ENCODE measurements at places on chromosomes 3 and 15.

DNA sequence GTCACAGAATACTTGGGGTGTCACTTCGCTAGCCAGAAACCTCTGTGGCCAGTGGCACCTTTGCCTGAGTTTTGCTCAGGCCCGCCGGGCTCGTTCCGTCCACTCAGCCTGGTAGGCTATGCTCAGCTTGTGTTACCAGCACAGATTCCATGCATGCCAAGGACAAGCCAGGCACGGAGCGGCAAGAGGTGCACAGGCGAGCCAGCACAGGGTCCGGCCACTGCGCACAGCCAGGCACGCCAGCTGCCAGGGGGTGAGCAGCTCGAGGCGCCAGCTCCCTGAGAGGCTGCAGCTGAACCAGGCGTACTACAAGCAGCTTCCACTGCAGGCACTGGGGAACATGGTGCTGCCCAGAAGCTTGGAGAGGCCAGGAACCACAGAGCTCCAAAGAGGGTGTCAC, 14.7 kb downstream of the PCYT1A start:
- DNase-seq = no peak

DNA sequence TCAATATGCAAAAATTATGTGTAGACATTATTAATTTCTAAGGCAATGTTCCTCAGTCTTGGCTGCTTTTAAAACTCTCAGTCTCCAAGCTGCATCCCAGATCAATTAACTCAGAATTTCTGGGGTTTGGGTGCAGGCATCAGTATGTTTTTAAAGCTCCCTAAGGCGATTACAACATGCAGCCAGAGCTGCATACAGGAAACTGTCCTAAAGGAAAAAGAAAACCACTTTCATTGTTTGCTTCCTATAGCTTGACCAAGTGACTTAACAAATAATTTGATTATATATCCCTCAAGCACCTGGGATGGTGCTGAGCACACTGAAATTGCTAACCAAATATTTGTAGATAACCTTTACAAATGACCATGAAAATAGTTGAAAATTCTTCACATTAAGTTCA, 194.7 kb downstream of the DTWD1 start:
- no peak for DNase-seq

- DNase-seq = peak; percentile 96
Observed at GRCh38 chr15:68256675-68257450, 20.7 kb upstream of the FEM1B start.

DNA sequence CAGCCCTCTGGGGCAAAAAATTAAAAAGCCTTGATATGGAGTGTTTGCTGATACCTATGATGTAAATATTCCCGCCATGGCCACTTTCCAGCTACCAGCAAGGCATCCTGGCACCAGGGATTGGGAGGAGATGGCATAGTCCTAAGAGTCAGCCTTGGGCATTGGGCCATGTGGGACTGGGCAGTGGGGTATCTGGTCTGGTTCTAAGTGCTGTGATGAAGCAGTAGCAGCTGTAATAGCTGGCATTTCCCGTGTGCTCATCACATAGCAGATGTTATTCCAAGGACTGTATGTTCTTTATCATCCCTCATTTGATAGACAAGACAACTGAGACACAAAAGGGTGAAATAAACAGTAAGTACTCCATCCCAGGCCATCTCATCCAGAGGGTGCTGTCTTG, 6.9 kb upstream of the SACM1L start:
- DNase-seq = no peak

DNA sequence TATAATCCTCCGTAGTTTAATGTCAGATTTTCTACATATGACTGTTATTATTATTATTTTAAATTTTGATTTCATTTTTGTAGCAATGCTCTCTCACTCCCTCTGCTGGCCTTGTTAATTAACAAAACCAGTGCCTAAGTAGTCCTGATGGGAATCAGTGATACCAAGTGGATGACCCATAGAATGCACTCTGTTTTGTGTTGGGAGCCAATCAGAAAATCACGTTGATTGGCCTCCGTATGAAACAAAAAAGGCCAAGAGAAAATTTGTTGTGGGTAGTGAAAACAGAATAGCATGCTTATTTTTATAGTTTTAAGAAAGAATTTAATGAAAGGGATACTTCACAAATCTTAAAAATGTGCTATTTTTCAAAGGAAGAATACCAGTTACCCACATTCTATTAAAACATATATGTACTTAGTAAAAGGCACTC, 34.4 kb upstream of the MEIS2 start:
- no peak for DNase-seq

- no peak for DNase-seq
Observed at GRCh38 chr3:37214076-37214475, 39.7 kb upstream of the LRRFIP2 start.

- DNase-seq = no peak
Observed at GRCh38 chr3:155252535-155252934, 40.9 kb downstream of the STRIT1 start.

DNA sequence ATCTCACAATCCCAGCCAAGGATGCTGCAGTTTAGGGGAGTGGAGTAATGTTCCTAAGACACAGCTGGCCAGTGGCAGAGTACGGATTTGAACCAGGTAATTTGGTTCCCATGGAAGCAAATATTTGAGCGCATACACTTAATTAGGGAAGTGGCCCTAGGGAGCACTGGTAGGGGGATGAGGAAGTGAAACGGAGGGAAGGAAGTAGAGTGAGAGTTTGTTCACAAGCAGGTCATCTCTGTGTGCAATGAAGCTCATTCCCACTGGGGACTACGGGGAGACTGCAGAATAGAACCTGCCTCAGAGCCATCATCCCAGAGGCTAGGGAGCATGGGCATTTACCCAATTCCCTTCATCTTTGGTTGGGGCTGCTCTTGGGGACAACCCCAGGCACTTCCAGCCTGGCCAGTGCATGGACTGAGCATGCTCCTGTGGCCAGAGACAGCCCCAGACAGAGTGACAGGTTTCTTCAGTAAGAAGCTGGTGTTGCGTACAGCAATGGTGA, 317.2 kb upstream of the PROK2 start:
- DNase-seq = no peak

DNA sequence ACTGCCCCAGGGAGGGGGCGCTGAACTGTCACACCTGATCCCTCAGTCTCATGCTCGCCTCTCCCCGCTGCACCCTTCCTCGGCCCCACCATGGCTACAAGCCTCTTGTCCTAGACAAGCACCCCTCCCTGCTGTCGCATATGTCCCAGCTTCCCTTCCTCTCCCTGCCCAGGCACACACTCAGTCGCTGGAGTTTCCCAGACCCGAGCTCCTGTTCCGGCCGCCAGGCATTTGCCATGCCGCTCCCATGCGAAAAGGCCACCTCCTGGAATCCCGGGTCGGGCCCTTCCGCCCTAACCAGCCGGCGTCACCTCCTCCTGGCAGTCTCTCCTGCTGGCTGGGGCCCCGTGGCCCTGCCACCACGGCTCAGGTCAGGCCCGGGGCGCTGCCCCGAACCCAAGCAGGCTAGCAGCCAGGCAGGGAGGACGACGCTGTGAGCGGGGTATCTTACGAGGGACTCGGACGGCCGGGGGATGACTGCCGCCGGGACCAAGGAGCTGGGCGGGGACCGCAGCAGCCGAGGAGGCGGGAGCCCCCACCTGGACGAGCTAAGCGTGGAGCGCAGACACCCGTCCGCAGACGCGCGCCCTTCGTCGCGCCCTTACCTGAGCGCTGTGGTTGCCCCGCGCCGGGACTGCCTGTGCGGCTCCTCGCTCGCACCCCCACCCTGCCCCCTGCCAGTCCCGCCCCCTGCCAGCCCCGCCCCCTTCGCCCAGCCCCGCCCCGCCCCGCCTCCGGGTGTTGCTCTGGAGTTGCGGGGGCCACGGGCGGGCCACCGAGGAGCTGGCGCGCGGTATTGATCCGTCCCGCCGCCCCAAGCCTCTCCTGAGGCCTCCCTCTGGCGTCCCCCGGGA, at the start of gene ALS2CL:
Gene ALS2CL (minus strand): TSS at position 642 of the 854 bp plus-strand sequence. CDS start 4,239 bp downstream, outside the sequence.
- DNase-seq = peak; percentile 84

DNA sequence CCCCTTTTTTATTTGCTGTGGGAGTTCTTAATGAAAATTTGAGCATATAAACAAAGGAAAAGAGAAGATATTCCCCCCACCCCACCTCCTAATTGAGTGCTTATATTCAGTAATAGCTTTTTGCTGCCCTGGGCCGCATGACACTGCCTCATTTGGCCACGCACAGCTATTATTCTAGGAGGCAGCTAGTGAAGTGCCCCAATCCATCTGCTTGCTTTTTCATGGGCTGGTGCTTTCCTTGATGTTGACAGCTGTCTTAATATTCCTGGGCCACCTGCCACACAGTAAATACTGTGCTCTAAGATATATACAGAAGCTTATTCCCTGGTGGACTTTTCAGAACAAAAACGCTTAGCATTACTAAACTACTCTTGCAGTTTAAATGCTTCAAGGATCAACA, 3.8 kb upstream of the CRYBG3 start:
- DNase-seq = no peak

- no peak for DNase-seq
Observed at GRCh38 chr3:171343693-171344092, 116.5 kb downstream of the TNIK start.

GRCh38 chr3:72279631-72280041, 494.7 kb upstream of the PROK2 start:
- DNase-seq = peak; percentile 32

GRCh38 chr3:45225465-45226205, 452 bp downstream of the TMEM158 start:
- peak; percentile 51 for DNase-seq

GRCh38 chr3:105853801-105854432, 14.9 kb downstream of the CBLB start:
- DNase-seq = no peak

DNA sequence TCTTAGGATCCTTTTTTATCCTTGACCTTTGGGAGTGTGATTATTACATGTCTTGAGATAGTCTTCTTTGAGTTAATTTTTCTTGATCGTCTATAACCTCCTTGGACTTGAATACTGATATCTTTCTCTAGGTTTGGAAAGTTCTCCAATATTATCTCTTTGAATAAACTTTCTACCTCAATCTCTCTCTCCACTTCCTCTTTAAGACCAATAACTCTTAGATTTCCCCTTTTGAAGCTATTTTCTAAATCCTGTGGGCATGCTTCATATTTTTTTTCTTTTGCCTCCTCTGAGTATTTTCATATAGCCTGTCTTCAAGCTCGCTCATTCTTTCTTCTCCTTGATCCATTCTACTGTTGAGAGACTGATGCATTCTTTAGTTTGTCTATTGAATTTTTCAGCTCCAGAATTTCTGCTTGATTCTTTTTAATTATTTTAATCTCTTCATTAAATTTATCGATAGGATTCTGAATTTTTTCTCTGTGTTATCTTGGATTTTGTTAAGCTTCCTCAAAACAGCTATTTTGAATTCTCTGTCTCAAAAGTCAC, 12.1 kb downstream of the USF3 start:
- DNase-seq = no peak

DNA sequence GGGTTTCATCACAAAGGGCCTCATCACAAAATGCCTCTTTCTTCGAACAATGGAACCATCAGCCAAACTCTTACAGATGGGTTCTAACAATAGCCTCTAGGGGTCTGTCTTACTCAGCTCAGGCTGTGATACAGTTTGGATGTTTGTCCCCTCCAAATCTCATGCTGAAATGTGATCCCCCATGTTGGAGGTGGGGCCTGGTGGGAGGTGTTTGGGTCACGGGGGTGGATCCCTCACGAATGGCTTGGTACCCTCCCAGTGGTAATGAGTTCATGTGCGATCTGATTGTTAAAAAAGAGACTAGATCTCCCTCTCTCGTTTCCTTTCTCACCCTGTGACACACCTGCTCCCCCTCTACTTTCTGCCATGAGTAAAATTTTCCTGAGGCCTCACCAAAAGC, 47.9 kb upstream of the LIPC start:
- DNase-seq = no peak

DNA sequence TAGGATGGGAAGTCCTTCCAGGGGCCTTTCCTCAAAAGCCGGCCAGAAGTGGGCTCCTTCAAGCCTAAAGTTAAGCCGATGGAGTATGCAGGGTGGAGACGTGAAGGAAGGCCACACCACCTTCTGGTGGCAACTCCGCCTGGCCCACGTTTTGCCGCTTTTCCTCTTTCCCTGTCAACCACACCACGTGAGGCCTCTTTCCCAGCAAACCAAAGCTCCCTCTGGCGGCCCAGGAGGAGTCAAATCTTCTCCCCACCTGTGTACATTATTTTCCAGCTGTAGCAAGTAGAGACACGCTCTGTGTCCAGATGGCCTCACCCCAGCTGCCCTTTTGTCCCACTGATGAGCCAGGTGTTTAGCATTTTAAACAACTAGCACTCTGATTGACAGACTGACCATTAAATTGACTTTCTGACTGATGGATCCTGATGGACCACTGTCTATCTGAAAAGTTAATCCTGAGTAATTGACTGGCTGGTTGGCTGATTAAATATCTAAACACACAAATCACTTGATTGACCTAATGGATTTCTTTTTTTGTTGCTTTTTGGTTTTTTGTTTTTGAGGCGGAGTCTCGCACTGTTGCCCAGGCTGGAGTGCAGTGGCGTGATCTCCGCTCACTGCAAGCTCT, 59.6 kb upstream of the ZBTB38 start:
- no peak for DNase-seq

DNA sequence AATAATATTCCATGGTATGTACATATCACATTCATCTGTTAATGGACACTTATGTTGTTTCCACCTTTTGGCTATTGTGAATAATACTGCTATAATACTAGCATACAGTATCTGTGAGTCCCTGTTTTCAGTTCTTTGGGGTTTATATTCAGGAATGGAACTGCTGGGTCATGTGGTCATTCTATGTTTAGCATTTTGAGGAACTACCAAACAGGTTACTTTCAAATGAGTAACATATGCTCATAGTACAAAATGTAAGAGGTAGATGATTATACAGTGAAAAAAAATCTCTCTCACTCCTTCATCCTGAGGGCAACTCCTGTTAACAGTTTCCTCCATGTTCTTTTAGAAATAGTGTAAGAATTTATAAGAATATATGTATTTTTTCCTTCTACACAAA, 162.2 kb downstream of the PLD1 start:
- DNase-seq = no peak

DNA sequence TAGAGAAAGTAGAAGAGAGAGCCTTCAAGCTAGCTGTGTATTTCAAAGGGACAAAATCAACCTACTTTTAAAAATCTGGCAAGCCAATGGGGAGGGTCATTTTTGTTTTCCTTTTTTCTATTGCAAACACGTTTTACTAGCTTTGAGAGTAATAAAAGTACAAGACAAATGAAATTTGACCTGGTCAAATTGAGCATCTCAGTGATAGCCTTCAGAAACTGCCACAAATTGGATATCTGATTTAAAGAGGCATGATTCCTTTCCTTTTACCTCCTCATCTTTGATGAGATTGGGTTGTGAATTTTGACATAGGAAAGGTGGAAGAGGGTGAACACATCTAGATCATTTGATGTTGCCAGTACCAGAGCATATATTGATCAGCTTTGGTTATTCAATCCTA, 53.6 kb upstream of the RBMS3 start:
- DNase-seq = no peak

DNA sequence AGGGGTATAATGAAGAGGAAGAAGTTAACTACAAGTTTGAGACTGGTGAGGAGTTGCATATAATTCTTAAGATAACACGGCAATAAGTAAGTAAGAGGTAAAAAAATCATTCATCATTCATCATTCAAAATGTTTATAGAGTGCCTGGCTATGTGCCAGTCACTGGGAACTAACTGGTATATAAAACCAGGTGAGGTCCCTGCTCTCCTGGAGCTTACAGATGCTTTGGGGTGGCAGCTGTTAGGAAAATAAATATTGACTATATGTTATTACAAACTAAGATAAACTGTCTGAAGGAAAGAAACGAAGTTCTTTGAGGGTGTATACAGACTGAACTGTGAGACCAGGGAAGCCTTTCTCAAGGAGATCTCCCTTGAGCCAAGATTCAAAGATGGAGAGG, 2.9 kb downstream of the CASR start:
- DNase-seq = no peak
